Glutamatergic neuron (in vitro differentiated cells): ENCODE measurements at places on chromosomes 2 and 18.

DNA sequence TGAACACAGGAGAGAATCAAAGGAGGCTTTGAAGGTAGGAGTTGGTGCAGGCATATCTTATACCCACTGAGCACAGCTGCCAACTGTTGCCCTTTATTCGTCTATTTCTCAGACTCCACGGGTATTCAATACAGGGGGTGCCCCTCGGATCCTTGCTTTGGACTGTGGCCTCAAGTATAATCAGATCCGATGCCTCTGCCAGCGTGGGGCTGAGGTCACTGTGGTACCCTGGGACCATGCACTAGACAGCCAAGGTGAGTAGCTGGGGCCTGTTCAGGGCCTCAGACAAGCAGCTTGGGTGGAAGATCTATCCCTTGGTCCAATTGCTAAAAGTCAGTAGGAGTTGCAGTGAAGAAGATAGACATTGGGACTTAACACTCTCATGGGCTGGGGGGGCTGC is 5.2 kb downstream of the CAD start:
- DNase-seq: no peak

- DNase-seq: no peak
Observed at GRCh38 chr2:55976681-55977080, 53.1 kb upstream of the EFEMP1 start.

DNA sequence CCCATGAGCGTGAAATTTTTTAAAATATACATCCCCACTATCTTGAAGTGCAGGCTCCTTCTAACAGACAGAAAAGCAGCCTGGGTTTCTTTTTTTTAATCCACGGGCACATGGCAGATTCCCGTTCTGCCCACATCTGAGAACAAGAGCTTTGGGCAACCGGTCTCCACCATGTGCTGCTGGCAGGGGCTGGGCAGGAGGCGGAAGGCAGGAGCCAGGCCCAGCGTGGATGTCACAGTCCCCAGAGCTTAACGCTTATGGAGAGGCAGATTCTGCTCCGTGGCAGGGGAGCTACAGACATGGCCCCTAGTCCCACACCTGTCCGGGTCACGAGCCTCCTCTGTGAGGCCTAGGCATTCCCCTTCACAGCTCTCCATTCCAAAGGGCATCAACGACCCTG is 503.0 kb upstream of the MYT1L start:
- no peak for DNase-seq

GRCh38 chr2:132750606-132751005 is 80.6 kb upstream of the LYPD1 start:
- no peak for DNase-seq

GRCh38 chr2:64989982-64990614 is 899 bp downstream of the SLC1A4 start:
- peak; percentile 31 for DNase-seq

DNA sequence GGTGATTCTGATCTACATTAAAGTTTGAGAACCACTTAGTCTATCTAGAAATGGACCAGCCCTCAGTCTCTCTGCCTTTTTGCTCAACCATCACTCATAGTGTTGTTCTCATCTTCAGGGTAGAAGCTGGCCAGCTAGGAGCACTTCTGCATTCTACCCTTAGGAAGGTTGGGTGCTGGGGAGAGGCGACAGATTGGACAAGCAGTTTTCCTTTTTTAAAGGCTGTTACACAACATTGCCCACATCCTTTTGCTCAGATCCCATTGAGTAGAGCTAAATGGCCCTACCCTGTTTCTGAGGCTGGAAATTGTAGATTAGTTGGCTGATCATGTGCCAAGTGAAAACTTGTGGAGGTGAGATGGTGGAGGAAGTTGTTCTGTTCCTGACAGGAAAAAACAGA is 35.6 kb downstream of the OSBPL6 start:
- no peak for DNase-seq

DNA sequence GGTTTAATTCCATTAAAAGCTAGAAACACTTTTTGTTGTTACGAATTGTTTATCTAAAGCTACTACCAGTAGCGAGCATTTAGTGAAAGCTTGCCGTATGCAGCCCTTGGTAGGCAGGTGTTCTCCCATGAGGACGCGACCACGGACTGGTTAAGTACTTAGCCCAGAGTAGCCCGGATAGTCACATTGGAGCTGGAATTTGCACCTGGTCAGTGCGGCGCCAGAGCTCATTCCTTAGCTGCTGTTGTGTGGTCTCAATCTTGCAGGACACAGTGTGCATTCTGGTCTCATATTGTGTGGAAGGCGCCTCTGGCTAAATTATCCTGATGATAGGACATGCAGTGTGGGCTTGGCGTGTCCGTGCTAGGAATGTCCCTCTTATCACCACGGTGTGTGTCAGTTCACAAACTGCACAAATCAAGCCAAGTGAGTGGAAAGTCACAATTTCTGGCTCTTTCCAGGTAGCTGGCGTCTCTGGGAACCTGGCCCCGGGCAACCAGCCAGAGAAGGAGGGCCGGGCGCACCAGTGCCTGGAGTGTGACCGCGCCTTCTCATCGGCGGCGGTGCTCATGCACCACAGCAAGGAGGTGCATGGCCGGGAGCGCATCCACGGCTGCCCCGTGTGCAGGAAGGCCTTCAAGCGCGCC is 133.3 kb downstream of the ZNF236 start:
- no peak for DNase-seq

GRCh38 chr2:96344011-96344410 is 8.4 kb downstream of the NCAPH start:
- DNase-seq: no peak

DNA sequence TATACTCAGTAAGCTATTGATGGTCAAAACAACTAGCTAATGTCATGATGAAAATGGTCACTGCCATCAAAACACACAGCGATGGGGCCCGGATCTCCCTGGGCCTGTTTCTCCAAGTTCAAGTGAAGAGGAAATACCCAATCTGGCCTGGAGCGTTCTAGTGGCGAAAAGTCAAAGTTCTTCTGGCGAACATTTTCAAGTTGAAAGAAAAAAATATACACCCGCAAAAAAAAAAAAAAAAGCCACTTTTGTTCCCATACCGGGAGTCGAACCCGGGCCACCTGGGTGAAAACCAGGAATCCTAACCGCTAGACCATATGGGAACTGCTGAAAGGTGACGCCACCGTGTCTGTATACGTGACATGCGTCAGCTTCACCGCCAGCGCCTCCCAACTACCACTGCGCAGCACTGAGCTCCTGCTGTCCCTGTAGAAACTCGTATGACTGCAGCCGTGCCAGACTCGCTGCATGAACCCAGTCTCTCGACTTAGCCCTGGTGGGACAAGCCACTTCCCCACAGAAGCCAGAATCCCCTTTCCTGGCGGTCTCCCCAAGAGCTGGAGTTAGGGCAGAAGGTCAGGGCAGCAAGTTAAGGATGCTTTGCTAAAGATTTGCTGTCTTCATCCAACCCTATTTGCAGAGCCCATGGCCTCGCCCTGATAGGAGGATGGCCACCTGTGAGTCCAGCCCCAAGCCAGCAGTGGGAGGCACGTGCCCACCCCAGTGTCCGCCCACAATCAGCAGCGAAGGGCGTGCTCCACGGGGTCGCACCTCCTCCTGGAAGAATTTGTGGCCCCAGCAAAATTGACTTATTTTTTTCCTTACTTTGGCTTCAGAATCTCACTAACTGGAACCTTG is 5.6 kb upstream of the IMP4 start:
- DNase-seq: peak; percentile 89

- DNase-seq: no peak
Observed at GRCh38 chr2:63225964-63226686, 175.5 kb downstream of the OTX1 start.

DNA sequence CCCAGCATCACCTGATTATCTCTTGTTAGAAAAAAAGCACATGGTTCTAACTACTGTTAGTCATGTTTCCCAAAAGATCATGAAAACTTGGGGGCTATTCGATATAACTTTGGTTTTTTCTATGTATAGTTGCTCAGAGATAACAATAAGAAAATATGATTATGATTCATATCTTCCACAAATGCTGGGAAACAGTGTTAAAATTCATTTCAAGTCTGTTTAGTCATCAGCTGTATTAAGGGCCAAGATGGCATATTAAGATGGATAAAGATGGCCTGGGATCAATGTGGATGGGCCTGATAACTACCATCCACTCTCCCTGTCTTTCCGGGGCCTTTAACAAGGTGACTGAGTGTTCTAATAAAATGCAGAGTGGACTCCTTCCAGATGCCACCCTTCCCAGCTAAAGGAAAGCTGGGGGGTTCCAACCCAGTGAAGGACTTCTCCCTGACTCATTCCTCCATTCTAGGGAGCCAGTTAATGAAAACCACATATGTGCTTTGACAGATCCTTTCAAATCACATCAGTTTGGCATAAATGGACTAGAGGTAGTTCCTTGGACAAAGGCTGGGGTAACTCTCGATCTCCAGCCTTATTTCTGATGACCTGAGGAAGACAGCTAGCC is 221.6 kb downstream of the VAPA start:
- no peak for DNase-seq

- DNase-seq: no peak
Observed at GRCh38 chr2:53234548-53234903, 533.1 kb upstream of the CHAC2 start.

- peak; percentile 32 for DNase-seq
Observed at GRCh38 chr2:157751462-157752058, 122.9 kb upstream of the ACVR1C start.

DNA sequence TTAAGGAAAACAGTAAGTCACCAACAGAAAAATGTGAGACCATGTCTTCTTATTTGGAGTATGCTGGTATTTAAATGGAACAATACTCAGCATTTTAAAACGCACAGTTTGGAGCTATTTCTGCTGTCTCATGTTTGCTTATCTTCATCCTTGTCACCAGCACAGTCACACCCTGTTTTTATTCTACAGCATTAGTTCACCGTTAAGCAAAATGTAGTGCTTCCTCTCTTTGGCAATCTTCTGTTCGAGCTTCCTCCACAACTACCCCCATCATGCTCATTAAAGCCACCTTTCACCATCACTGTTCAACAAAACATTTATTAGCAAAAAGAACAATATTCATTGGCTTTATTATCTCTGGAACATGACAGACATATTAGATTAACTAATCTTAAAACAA is 64.0 kb downstream of the SLC40A1 start:
- DNase-seq: no peak

DNA sequence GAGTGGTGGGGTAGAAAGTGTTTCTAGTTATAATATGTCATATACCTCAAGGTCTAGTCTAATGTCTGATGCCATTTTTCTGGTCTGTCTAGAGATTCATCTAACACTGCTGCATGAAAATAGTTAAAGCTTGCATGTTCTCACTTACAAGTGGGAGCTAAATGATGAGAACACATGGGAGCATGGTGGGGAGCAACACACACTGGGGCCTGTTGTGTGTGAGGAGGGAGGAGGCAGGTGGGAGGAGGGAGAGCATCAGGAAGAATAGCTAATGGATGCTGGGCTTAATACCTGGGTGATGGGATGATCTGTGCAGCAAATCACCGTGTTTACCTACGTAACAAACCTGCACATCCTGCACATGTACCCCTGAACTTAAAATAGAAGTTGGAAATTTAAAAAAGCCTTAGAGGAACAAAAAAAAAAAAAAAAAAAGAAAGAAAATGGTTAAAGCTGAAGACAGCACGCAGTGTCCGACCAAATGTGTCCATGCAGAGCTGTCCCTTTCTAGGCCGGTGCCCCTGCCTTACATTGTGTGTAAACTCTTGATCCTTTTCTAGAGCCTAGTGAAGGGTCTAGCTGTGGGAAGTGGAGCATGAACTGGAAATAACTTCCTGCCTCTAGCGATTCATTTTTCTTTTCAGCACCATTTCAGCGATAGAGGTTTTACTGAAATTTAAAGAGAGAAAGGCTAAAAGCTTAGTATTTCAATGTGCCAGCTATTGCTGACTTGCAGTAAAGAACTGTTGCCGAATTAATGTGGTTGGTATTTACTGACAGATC is 94.0 kb downstream of the FMNL2 start:
- no peak for DNase-seq

DNA sequence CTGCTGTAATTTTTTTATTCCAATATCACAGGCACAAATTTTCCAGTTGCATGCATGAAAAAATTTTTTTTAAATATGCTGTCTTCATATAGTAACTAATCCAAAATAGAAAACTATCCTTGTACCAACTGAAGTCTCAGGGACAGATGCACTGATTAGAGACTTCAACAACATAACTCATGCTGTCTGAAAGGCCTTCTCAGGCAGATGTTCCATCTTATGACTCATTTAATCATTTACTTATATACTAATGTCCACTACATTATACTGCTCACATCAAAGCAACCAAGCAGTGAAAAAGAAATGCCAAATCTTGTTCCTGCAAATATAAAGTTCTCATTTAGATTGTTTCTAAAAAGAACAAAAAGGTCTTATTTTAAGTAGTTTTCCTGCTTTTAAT is 53.1 kb downstream of the OLA1 start:
- no peak for DNase-seq

DNA sequence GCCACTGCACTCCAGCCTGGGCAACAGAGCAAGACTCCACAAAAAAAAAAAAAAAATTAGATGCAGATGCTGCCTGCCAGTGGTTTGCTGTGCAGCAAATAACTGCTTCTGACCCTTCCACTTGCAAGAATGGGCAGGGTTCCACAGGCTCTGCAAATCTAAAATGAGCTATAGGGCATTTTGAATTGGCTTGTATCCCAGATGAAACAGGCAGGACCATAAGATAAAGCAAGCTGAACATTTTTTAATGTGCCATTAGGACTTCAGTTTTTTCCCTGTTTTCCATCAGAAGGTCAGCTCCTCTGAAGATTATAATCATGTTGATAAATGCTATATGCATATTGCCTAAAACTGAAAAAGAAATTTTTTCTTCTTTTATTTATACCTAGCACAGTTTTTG is 15.7 kb upstream of the FZD7 start:
- DNase-seq: no peak

DNA sequence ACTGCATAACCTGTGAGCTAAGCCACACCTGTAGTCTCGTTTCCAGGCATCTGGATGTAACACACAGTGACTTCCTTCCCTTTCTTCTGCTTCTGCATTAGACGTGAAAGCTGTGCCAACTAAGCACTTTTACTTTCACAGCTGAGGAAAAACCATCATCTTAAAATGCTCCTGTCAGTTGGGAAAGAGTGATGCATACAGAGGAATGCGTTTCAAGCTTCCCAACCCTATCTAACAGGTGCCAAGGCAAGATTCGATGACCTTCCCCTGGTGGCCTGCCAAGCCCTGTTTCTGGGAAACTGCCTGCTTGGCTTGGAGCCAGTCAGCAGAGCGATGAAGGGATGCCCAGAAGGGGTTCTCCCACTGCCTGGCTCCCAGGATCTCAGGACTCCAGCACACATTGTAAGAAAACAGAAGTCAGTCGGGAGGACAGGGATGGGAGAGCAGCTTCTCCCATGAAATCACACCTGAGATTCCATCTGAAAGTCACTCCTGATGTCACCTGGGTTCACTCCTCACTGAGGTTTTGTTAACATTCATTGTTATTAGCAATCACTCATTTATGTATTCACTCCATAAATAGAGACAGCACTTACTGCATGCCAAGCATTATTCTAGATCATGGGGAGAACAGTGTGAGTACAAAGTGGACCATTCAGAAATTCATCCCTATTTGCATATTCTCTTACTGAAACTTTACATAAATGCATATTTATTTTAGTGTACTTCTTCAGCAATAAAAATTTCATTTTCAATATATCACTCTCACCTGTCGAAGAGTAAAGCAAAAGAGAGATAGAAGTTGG is 64.1 kb downstream of the DTNA start:
- no peak for DNase-seq
